ENCODE measurements at places on chromosomes 4 and X.

GRCh38 chr4:73589887-73590801, 30.1 kb downstream of the RASSF6 start:
- peaks cover 3% of the 10 kb centered on the region for H3K4me1 ChIP-seq
- H3K36me3 ChIP-seq, result no peaks in the 10 kb centered on the region
- no peak for DNase-seq
- H3K27ac ChIP-seq, result no peak overlapping the region
- no peak overlapping the region for H3K4me3 ChIP-seq

DNA sequence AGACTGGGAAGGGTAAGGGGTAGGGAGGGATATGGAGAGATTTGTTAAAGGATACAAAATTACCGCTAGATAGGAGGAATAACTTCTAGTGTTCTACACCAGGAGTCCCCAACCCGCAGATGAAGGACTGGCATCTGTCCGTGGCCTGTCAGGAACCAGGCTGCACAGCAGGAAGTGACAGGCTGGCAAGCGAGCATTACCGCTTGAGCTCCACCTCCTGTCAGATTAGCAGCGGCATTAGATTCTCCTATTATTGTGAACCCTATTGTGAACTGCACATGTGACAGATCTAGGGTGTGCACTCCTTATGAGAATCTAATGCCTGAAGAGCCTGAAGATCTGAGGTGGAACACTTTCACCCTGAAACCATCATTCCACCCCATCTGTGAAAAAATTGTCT, 27.9 kb upstream of the BBS7 start:
- no peak overlapping the region for H3K27ac ChIP-seq
- peak; percentile 11 for DNase-seq
- H3K36me3 ChIP-seq, result no peaks in the 10 kb centered on the region
- H3K27me3 ChIP-seq, result no peaks in the 10 kb centered on the region

DNA sequence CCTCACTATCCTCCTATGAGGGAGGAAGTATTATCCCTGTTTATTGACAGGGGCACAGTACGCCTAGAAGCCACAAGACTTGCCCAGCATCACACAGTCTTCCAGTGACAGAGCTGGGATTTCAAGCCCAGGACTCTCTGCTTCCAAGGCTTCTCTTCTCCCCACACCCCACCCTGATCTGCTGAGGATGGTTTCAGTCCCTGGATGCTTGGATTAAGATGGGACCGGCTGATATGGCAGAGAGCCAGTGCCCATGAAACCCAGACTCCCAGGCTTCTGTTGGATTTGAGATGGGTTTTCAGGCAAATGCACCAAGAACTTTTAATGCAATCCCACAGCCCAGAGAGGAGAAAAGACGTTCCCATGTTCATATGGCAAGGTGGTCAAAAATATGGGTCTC, 23.2 kb downstream of the EFNB1 start:
- H3K27ac ChIP-seq, result no peak overlapping the region
- peaks cover 8% of the 10 kb centered on the region for H3K4me1 ChIP-seq

- no peak overlapping the region for H3K27ac ChIP-seq
- no peak overlapping the region for H3K4me3 ChIP-seq
- DNase-seq, result no peak
- no peaks in the 10 kb centered on the region for H3K27me3 ChIP-seq
- no peaks in the 10 kb centered on the region for H3K4me1 ChIP-seq
Measured at GRCh38 chr4:54784161-54784671, 126.5 kb downstream of the KIT start.

GRCh38 chrX:13733506-13733905, 914 bp downstream of the TRAPPC2 start:
- H3K4me1 ChIP-seq, result peaks cover 5% of the 10 kb centered on the region
- no peak overlapping the region for H3K27ac ChIP-seq
- peaks cover 5% of the 10 kb centered on the region for H3K36me3 ChIP-seq
- DNase-seq, result no peak

GRCh38 chr4:4260185-4260751, 12.2 kb upstream of the TMEM128 start:
- H3K4me3 ChIP-seq, result no peak overlapping the region
- no peaks in the 10 kb centered on the region for H3K4me1 ChIP-seq
- DNase-seq, result peak; percentile 26
- H3K27ac ChIP-seq, result no peak overlapping the region

DNA sequence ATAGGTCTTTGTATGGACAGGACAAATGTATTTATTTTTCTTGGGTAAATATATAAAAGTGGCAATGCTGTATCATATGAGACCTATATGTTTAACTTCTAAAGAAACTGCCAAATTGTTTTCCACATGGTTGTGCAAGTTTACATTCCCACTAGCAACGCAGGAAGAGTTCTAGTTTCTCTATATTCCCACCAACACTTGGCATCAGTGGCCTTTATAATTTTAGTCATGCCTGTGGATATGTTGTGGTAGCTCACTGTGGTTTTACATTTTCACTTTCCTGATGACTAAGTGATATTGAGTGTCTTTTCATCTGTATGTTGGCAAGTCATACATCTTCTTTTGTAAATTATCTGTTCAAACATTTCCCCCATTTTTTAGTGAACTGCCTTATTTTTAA, 126.0 kb downstream of the EMCN start:
- H3K36me3 ChIP-seq, result no peaks in the 10 kb centered on the region
- H3K4me3 ChIP-seq, result no peak overlapping the region
- no peak overlapping the region for H3K27ac ChIP-seq
- no peak for DNase-seq

GRCh38 chr4:184448141-184448540, 26.2 kb downstream of the IRF2 start:
- no peaks in the 10 kb centered on the region for H3K36me3 ChIP-seq
- H3K27me3 ChIP-seq, result no peaks in the 10 kb centered on the region
- H3K4me1 ChIP-seq, result peaks cover 60% of the 10 kb centered on the region
- DNase-seq, result no peak

- H3K36me3 ChIP-seq, result no peaks in the 10 kb centered on the region
- DNase-seq, result no peak
- no peak overlapping the region for H3K4me3 ChIP-seq
- H3K27ac ChIP-seq, result no peak overlapping the region
- no peaks in the 10 kb centered on the region for H3K27me3 ChIP-seq
- H3K4me1 ChIP-seq, result peaks cover 6% of the 10 kb centered on the region
Measured at GRCh38 chr4:4724321-4724720, 135.1 kb upstream of the MSX1 start.

GRCh38 chr4:31518796-31519250, 798.7 kb downstream of the PCDH7 start:
- H3K36me3 ChIP-seq, result no peaks in the 10 kb centered on the region
- H3K4me3 ChIP-seq, result no peak overlapping the region
- H3K27ac ChIP-seq, result no peak overlapping the region
- H3K27me3 ChIP-seq, result no peaks in the 10 kb centered on the region
- DNase-seq, result no peak
- no peaks in the 10 kb centered on the region for H3K4me1 ChIP-seq

DNA sequence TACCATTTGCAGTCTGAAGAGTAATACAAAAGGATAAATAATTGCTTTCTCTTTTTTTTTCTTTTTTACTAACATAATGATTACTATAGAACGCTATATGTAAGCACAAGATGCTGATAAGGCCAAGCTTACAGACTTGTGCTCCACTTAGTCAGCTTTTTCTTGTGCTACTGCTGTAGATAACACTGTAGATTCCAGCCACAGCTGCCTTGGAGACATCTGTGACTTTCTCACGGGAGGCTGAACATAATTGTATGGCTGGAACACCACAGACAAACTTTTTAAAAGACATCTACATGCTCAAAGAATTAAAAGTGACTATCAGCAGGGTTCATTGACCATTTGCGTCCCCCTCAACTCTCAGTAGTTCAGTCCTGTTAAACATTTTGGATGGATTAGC, 381.7 kb upstream of the AMOT start:
- no peak overlapping the region for H3K27ac ChIP-seq
- no peak for DNase-seq
- H3K4me1 ChIP-seq, result no peaks in the 10 kb centered on the region
- no peaks in the 10 kb centered on the region for H3K27me3 ChIP-seq
- H3K4me3 ChIP-seq, result no peak overlapping the region

DNA sequence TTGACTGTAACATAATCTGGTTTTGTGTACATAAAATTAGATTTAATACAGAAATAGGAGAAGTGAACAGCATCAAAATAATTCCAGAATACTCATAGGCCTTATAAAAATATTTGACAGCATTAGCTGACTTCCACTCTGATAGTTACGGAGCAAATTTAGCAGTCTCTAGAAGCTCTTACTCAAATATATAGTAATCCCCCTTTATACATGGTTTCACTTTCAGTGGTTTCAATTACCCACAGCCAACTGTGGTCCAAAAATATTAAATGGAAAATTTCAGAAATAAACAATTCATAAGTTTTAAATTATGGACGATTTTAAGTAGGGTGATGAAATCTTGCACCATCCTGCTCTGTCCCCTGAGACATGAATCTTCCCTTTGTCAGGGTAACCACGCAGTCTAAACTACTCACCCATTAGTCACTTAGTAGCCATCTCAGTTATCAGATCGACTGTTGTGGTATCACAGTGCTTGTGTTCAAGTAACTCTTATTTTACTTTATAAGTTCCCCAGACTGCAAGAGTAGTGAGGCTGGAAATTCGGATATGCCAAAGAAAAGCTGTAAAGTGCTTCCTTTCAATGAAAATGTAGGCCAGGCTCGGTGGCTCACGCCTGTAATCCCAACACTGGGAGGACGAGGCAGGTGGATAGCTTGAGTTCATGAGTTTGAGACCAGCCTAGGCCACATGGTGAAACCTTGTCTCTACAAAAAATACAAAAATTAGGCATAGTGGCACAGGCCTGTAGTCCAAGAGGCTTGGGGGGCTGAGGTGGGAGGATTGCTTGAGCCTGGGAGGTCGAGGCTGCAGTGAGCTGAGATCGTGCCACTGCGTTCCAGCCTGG, 17.2 kb upstream of the RTL9 start:
- DNase-seq, result no peak
- no peaks in the 10 kb centered on the region for H3K36me3 ChIP-seq
